NCI-H748 treated with DMSO at 0.1 percent for 48 hours (cell line): ENCODE measurements at places on chromosomes 2 and 18.
A peak's percentile ranks its signal among the peaks of the same experiment; 100 is the strongest.

DNA sequence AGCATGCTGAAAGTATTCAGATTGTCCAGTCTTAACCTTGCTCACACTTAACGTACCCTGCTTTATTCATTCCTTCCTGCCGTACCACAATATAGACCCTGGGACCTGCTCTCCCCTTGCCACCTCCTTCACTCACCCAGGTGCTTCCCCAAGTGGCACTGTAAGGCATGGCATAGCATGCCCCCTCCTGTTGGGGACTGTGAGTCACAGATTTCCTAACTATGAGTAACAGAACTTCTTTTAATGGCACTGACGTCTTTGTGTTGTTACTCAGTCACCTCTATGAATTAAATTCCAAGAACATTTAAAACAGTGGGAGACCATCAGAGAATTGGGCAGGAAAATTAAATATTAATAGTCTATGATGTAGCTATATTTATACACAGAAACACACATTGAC, 117.2 kb downstream of the CTNNA2 start:
- no peak for DNase-seq

DNA sequence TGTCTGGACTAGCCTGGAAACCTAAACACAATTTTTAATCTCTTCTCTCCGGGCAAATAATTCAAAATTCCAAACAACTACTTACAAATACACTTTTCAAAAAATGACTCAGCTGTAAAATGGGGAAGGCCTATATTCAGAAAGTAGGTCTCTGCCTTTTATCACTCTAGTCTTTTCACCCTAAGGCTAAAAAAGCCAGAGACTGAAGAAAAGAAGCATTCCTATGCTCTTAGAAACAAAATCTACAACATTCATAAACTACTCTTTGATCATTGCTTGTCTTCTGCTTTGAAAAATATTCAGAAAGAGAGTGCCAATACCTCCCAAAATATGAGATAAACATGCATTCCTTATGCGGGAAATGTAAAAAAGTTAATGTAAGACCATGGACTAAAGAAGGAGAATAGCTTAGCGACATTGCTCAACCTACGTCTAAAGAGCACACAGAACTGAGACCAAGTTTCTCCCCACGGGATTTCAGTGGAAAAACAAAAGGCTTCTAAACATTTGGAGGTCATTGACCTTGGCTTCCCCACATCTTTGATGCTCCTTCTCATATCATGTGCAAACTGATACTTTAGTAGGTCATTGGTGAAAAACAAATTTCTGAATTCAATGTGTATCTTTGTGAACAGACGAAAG, 74.4 kb upstream of the EPB41L3 start:
- no peak for DNase-seq

DNA sequence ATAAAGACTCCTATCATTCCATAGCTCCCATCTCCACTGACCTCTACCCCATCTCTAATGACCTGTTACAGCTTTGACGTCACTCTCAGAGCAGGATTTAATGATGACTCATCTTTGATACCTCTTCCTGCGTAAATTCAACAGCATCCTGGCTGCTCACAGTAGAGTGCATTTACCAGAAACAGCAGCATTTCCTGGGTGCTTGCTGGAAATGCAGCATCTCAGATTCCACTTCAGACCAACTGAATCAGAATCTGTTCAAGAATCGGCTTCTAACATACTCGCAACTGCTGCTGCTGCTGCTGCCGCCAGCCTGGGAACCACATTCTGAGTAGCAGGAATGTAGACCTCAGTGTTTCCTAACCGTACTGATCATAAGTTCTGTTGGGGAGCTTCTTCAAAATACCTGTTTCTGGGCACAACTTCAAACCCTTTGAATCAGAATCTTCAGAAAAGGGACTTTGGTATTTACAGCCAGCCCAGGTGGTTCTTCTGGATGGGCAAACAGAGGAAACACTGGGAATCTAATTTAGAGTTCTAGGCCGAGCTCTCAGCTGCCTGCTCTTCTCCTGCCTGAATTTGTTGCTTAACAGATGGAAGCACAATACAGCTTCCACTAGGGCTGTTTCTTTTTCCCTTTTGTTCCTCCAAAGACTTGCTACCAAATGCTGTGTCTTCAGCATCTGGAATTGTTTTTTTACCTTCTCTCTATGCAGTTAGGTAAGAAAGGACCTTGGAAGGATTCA, 241.4 kb downstream of the NCKAP5 start:
- no peak for DNase-seq

DNA sequence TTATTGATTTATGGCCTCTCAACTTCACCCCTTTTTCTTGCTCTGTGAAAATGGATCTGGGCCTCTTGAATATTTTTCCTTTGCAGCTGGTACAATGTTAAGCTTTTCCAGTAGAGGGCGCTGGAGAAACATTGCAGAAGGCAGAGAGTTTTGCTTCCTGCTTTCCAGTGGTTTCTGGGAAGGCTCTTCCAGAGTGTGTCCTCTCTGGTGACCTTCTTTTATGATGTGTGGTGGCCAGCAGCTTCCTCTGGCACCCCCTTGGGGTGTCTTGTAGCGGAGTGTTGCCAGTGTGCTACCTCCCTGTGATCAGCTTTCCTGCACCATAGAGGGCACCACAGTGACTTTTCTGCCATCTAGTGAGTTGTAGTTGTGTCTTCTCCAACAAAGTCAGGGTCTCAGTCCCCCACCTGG, 25.4 kb upstream of the MGAT5 start:
- DNase-seq, result no peak

DNA sequence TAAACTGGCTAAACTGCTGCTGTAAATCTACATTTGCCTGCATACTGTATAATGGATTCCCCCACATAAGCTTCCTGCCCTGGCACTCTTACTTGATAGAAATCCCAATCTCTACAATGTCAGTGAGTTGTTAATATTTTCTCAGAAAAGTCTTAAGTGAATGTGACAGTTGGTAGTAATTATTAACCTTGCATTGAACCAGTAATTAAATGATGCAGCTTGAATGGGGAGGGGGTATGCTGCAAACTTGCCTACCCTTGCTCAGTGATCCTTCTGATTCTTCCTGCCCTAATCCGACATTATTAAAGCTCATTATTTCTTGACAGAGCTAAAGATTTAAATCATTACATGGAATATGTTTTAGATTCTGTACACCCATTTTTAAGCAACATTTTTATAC, 119.0 kb upstream of the CDH7 start:
- DNase-seq, result no peak

DNA sequence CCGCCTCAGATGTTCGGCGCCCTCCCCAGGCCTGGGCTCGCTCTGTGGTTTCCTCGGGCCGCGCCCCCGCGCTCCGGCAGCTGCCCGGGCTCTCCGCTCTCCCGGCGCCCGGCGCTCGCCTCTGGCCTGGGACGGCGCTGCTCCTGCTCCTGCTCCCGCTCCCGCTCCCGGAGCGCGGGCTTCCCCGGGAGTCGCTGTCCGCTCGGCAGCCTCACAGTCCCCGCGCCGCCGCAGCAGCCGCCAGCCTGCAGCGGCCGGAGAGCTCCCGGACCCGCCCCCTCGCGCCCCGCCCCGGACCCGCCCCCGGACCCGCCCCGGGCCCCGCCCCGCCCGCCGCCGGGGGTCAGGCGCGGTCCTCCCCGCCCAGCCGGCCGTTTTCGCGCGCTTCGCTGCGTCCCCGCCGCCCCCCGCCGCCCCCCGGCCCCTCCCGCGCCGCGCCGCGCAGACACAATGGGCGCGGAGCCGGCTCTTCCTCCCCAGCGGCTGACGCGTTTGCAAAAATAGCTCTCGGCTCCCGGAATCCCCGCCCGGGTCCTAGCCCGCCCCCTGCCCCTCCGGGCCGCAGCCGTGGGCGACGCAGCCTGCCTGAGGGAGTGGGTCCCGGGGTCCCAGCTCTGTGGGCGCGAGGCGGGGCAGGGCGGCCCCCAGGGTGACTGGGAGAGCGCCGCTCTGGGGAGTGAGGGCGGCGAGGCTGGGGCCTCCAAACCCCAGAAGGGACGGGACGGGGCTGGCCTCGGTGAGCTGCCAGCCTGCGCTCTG, at the start of gene ARL4C:
Gene ARL4C (minus strand): TSS at position 247 of the 759 bp plus-strand sequence. CDS start 495 bp downstream, outside the sequence.
- DNase-seq, result peak; percentile 75

GRCh38 chr2:121667618-121668017, 18.4 kb upstream of the CLASP1 start:
- DNase-seq, result no peak

- peak; percentile 8 for DNase-seq
Measured at GRCh38 chr2:117621326-117621725, 193.2 kb upstream of the DDX18 start.

- no peak for DNase-seq
Measured at GRCh38 chr2:77434880-77435279, 87.3 kb downstream of the LRRTM4 start.

- DNase-seq, result no peak
Measured at GRCh38 chr2:133480707-133481429, 87.4 kb downstream of the NCKAP5 start.

- DNase-seq, result no peak
Measured at GRCh38 chr2:211390536-211391188, 834.3 kb downstream of the CPS1 start.

GRCh38 chr2:71276311-71277146, 49.6 kb upstream of the PAIP2B start:
- peak; percentile 50 for DNase-seq

DNA sequence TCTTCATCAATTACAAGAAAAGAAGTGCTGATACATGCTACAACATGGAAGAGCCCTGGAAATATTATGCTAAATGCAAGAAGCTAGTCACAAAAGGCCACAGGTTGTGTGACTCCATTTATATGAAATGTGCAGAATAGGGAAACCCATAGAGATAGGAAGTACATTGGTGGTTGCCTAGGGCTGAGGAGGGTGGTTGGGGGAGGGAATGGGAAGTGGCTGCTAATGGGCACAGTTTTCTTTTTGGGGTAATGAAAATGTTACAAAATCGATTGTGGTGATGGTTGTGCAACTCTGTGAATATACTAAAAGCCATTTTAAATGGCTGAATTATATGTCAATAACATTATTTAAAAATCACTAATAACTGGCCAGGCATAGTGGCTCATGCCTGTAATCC, 24.3 kb upstream of the RESP18 start:
- no peak for DNase-seq

DNA sequence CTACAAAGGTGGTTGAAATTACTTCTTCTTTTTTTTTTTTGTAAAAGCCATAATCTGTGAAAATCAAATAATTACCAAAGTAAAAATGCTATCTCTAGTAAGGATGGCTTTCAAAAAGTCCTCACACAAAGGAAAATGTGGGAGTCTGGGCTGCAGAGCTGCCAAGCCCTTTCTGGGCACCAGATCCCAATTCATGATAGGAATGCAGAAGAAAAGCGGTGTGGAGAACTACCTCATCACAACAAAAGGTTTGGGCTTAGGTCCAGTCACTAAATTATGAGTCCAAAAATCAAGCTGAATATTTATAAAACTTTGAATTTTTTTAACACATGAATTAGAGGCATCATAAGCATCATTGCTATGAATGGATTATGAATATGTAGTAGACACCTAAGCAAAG, 30.8 kb upstream of the EPHA4 start:
- no peak for DNase-seq

DNA sequence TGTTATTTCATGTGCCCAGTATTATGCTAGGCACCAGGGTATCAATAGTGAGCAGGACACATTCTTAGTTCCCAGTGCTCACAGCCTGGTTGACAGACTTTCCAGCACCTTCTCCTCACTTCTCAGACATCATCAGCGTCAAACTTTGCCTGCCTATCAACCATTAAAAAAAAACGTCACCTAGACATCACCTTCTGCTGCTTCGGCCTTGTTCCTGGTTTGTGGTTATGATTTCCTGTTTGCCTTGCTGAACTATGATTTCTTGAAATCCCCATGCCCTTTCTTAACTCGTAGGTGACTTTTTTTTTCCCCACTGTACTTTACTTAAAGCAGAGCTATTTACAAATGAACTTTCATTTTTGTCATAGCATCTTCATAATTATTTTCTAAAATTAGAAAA, 60.4 kb upstream of the NABP1 start:
- no peak for DNase-seq

GRCh38 chr2:194103941-194104659, 1552.9 kb upstream of the SLC39A10 start:
- no peak for DNase-seq

DNA sequence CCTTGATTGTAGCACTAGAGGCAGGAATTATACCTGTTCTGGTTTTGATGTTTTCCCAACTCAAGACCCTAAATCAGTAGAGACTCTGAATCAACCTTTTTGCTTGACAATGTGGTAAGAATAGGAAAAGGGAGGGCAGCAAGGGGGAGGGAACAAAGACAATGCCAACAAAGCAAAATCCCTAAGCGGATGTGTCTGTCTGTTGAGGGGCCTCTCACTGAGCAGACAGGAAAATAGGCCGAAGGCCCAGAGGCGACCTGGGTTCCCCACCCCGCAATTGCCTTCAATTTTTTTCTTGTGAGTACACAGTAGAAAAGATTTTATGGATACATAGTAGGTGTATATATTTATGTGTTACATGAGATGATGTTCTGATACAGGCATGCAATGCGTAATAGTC, 75.6 kb downstream of the MAP4K4 start:
- DNase-seq, result no peak

DNA sequence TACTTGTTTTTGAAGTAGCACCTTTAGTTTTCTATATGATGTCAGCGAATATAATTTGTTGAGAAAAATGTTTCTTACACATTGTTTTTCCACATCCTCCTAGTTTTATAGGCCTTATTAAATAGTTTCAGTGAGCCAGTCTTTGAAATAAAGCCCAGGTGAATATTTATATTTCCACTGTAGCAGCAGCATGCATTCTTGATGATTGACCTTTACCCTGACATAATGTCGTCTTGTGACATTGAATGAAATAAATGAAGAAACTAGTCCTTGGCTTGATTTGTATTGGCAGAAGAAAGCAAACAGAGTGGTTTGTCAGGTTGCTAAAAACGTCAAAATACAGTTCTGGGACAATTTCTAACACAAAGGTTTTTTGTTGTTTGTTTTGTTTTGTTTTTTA, 84.4 kb downstream of the EHBP1 start:
- DNase-seq, result no peak

DNA sequence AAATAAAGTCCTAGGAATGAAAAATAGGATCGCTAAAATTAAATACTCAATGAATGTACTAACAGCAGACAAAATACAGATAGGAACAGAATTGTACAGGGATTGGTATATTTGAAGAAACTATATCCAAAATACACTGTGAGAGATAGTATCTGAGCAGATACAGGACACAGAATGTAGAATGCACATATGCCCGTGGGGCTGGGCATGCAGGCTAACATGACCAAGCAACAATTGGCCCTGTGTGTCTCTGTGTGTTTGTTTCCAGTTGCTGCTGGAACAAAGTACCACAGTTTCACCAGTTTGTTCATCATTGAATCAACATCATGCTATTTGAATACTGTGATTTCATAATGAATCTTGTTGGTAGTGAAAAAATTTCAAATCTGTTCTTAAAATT, 127.6 kb downstream of the PMAIP1 start:
- DNase-seq, result no peak

- no peak for DNase-seq
Measured at GRCh38 chr2:88811233-88811632, 119.8 kb downstream of the RPIA start.

DNA sequence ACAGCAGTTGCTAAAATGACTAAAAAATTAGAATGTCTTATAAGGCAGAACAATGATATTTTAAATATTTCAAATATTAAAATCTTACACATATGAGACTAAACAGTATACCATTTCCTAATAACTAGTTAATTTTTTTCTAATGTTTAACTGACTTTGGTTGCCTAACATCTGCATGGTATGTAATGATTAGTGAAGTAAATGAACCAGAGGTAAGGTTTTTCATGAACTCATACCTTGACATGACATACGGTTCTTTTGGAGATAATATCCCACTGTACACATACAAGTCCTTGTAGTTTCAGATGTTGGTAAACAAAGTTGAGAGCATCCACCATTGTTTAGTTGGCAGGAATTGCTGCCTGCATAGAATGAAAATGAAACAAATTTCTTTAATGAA, 1360.2 kb downstream of the LRP1B start:
- no peak for DNase-seq
